Activated CD4-positive, alpha-beta T cell treated with anti-CD3 and anti-CD28 coated beads for 36 hours (primary cell): ENCODE measurements at places on chromosomes 13 and 19. TPM values are rescaled to one million over a fixed set of nuclear protein-coding genes. Genes with fewer than 3 reads are reported as not detected.

The KEAP1 gene
- total RNA-seq, result 38.7 TPM

The F10 gene
- total RNA-seq, result not detected

DNA sequence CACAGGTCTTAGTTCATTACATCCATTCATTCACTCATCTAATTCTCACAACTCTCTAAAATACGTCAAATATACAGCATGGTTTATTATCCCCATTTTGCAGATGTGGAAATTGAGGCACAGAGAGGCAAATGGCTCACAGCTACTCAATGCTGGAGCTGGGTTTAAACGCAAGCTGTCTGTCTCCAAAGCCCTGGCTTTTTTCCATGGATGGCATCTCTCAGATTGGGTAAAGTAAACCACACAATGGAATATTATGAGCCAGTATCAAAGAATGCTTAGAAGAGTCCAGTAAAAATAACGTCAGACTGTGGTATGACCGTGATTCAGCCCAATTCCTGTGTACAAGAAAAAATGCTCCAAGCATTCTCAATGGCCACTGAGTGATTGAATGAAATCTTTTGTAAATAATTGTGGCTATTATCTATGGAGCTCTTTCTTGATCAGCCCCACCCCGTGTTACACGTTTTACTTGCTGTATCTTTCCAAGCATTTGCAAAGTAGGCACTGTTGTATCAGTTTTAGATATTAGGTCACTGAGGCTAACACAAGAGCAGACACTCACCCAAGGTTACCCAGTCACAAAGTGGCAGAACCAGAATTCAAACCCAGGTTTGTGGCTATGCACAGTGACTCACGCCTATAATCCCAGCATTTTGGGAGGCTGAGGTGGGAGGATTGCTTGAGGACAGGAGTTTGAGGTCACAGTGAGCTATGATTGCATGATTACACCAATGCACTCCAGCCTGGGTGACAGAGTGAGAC is 5.5 kb upstream of the ACP7 start:
- DNase-seq, result no peak

DNA sequence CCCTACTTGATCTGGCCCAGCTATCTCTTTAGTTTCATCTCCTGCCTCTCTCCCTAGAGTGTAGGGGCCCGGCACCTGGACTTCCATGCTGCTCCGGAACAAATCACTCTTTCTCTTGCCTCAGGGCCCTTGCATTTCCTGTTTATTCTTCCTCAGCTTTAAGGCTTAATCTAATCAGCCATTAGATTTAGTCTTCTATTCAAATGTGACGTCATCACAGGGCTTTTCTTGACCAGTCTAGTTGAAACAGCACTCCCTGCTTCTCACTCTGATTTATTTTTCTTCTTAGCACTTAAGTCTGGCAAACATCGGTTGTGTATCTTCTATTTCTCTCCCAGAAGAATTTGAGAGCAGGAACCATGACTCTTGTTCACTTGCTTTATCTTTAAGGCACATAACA is 564.1 kb downstream of the EFNB2 start:
- DNase-seq, result no peak

The SUPT20H gene
- total RNA-seq, result 69.4 TPM

The ZNF527 gene
- total RNA-seq, result 5.0 TPM

The ZNF431 gene
- 22.2 TPM for total RNA-seq

DNA sequence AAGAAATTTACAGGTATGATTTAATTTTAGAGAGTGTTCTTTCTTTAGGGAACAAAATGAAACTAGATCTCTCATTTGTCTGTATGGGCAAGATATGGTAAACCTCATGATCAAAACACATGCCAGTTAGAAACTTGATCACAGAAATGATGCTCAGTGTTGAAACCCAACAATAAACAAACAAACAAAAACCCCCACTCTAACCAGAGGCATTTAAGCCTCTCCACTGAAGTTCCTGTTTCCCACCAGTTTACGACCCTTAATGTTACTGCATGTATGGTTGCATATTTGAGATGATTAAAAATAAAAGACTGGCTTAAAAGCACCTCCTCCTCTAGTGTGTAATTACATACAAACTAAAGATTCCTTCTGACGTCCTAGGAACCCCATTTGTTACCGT is 293.3 kb upstream of the MAB21L1 start:
- no peak for DNase-seq

The GGACT gene
- total RNA-seq, result 6.8 TPM
